Forelimb muscle (tissue), 1 donor: ENCODE measurements at places on chromosomes 5 and 9. TPM values are rescaled to one million over a fixed set of nuclear protein-coding genes. Genes with fewer than 3 reads are reported as not detected.

DNA sequence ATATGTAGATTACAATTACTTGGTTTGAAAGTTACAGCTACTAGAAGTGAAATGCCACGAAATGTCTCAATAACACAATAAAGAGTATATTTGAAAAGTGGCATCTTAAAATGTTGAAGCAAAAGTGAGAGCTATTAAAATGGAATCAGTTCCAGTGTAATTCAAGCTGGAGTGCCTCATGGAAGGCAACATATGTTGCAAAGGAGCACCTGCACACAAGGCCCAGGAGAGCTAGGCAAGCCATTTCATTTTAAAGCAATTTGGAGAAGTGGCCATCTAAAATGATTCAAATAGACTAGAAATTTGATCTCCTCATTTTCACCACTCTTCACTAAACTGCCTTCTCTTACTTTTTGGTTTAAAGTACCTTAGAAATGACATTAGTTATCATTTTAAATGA lies 167.8 kb downstream of the GABRB2 start:
- no peak for DNase-seq

DNA sequence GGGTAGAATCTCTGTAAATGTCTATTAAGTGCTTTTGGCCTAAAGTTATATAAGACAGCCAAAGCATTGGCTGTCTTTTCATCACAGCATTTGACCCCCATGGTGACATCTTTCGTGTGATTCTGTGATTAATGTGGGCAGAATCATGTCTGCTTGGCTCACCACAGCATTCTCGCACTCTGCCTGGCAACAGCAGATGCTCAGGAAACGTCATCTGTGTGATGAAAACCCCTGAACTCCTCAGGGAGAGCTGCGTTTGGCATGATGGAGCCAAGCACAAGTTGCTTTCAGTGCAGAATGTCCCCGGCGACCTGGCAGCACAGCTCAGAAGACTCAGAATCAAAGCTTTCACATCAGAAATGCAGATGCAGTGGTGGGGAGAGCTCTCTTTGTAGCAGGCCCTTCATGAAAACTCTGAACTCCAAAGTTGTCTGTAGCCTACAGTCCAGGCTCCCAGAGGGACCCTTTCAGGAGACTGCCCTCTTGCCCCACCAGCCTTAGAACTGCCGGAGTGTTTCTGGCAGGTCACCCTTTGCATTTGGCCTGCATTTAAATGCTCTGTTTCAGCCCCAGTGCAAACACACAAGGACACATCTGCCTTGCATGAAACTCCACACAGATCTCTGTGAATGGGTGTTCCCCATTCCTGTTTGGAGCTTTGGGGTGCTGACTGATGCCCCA lies 155.6 kb upstream of the PANK3 start:
- no peak for DNase-seq

Gene WNK2
- polyA plus RNA-seq: 16.4 TPM

GRCh38 chr5:87899208-87899661 lies 369.4 kb downstream of the TMEM161B start:
- DNase-seq: no peak

DNA sequence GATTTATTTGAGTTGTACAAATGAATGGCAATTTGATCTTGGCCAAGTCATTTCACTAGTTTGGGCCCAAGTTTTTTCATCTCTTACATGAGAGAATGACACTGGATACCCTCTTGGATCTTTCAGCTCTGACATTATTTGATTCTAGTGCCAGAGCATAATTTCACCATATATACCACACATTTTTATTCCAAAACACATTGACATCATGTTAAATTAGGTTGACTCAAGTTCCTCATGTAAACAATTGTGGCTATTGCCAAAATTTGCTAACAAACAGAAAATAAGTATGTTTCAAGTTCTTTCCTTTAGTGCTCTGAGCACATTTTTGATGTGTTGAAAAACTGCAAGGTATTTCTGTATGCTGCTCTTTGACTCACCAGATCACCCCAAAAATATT lies 375.8 kb downstream of the ZNF608 start:
- DNase-seq: no peak

Gene CTXN3
- polyA plus RNA-seq: 1.0 TPM

Gene TPPP
- 9.2 TPM for polyA plus RNA-seq

GRCh38 chr5:56986626-56986947 lies 34.7 kb upstream of the MIER3 start:
- no peak for DNase-seq

DNA sequence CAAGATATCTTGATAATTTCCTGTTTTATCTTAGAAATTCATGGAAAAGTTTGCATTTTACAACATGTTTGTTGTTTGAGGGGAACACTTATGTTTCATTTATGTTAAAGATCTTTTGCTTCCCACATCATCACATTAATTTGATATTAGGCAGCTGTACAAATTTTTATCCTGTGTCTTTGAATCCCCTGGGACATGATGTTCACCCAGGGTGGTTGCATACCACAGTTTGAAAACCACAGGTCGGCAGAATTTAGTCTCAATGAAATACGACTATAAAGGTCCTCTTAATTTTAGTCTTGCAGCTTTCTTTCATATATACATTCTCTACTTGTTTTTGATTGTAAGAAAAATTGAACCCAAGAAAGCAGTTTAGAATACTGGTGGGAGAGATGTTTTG lies 3.7 kb downstream of the NAA35 start:
- no peak for DNase-seq

Gene ZNF354C
- 7.4 TPM for polyA plus RNA-seq
